ENCODE measurements at places on chromosomes 16 and 17. TPM values are rescaled to one million over a fixed set of nuclear protein-coding genes. Genes with fewer than 3 reads are reported as not detected.

The NPIPB8 gene
- total RNA-seq = 0.16 TPM

The TBC1D3I gene
- total RNA-seq = 0.80 TPM

The PRKCA gene
- total RNA-seq = 14.2 TPM

The GPR139 gene
- not detected for total RNA-seq

The MYL4 gene
- 1.1 TPM for total RNA-seq

The SLC2A4 gene
- total RNA-seq = 1.8 TPM

The KRT15 gene
- 8.5 TPM for total RNA-seq

The FAM171A2 gene
- total RNA-seq = 58.0 TPM

The SEPTIN12 gene
- total RNA-seq = 0.42 TPM

- peaks cover 31% of the 10 kb centered on the region for H3K27me3 ChIP-seq
- DNase-seq = no peak
- no peak overlapping the region for H3K4me3 ChIP-seq
Observed at GRCh38 chr16:28010671-28011070, 52.8 kb downstream of the GSG1L start.

GRCh38 chr16:84692451-84693214 lies 7.2 kb upstream of the USP10 start:
- no peaks in the 10 kb centered on the region for H3K36me3 ChIP-seq
- no peak overlapping the region for H3K4me3 ChIP-seq
- DNase-seq = no peak
- H3K27me3 ChIP-seq = no peaks in the 10 kb centered on the region
- H3K27ac ChIP-seq = peak overlapping the region; percentile 10
- H3K4me1 ChIP-seq = peaks cover 19% of the 10 kb centered on the region

DNA sequence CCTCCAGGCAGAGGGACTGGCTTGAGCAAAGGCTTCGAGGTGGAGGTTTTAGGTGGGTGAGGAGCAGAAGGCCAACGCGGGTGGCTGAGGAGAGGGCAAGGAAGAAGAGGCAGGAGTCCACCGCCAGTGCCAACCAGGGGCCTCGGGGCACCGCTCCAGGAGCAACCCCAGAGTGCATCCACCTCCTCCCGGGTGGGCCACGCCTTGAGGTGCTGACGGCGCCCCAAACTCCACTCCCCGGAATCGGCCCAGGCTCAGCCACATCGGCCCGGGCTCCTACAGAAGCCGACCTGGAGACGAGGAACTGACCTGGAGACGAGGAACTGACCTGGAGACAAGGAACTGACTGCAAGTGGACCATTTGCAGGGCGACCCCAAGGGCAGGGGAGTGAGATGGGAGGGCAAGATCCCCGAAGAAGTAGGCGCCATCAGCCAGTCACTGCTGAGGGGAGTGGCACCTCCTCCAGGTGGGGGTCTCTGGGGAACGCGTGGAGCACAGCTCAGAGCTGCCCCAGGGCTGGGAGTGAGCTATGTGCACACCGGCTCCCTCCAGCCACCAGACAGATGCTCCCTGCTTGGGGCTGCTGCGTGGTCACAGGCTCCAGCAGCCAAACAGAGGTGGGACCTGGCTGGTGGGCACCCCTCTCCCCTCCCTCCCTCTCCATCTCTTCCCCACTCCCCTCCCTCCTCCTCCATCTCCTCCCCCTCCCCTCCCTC lies 29.2 kb upstream of the CBFA2T3 start:
- no peak overlapping the region for H3K4me3 ChIP-seq
- H3K4me1 ChIP-seq = no peaks in the 10 kb centered on the region
- H3K27ac ChIP-seq = no peak overlapping the region
- peaks cover 36% of the 10 kb centered on the region for H3K27me3 ChIP-seq
- no peak for DNase-seq

DNA sequence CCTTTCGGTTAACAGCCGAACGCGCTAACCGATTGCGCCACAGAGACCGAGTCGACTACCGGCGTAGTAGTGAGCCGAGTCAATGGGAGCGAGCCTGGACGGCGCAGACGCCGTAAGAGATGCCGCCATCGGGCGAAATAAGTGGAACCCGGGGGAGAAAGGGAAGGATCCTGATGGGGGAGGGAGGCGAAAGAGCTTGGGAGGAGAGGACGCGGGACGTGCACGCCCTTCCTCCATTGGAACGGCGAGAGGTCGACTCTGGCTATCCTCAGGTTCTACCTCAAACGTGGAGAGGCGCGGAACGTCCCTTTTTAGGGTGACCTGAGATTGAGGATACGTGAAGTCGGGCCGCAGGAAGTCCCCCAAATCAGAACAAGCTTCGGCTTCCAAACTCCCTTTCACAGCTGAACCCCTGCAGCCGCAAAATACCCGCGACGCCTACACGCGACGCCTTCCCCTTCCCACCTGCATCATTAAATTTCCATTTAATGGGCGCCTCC lies 683 bp upstream of the PSMB3 start:
- H3K27me3 ChIP-seq = no peaks in the 10 kb centered on the region
- peak overlapping the region; percentile 91 for H3K4me3 ChIP-seq
- DNase-seq = peak; percentile 96
- peaks cover 32% of the 10 kb centered on the region for H3K4me1 ChIP-seq
- H3K27ac ChIP-seq = peak overlapping the region; percentile 90
- peaks cover 3% of the 10 kb centered on the region for H3K36me3 ChIP-seq

GRCh38 chr16:87431926-87432325 lies 39.8 kb downstream of the MAP1LC3B start:
- peaks cover 5% of the 10 kb centered on the region for H3K4me1 ChIP-seq
- no peak overlapping the region for H3K27ac ChIP-seq
- H3K4me3 ChIP-seq = no peak overlapping the region

DNA sequence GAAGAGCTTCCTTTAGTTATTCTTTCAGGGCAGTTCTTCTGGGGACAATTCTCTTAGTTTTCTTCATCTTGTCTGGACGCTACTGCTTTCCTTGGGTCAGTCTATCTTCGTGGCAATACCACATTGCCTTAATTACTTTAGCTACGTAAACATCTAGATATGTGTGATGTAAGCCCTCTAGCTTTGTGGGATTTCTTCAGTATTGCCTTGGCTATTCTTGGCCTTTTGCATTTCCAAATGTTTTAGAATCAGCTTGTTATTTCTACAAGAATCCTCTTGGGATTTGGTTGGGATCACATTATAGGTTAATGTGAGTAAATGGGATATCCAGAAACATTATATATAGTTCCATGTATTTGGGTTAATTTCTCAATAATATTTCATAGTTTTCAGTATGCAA lies 9.0 kb upstream of the ST6GALNAC2 start:
- no peak overlapping the region for H3K4me3 ChIP-seq
- H3K36me3 ChIP-seq = no peaks in the 10 kb centered on the region
- H3K4me1 ChIP-seq = peaks cover 3% of the 10 kb centered on the region

GRCh38 chr17:16282522-16282921 lies 65.5 kb downstream of the PIGL start:
- H3K4me3 ChIP-seq = no peak overlapping the region
- H3K27me3 ChIP-seq = no peaks in the 10 kb centered on the region
- H3K4me1 ChIP-seq = peaks cover 25% of the 10 kb centered on the region
- H3K27ac ChIP-seq = no peak overlapping the region

DNA sequence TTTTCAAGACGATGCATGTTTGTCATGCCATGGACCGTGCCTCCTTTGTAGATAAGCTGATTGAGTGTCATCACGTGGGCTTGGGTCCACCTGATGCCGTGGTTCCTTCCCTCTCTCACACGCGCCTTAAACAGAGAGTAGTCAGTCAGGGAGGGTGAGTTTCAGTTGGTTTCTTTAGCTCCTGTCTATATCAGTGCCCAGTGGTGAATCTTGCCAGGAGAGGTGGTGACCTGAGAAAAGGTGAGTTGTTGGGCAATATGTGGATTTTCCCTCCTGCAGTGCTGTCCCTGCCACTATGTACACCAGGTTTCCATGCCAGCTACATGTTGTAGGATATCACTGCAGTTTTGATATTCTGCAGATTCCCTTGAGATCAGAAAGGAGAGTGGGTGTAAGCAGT lies 129.7 kb downstream of the LAT start:
- peaks cover 16% of the 10 kb centered on the region for H3K4me1 ChIP-seq
- no peak overlapping the region for H3K27ac ChIP-seq
- no peak overlapping the region for H3K4me3 ChIP-seq
- peaks cover 12% of the 10 kb centered on the region for H3K27me3 ChIP-seq

DNA sequence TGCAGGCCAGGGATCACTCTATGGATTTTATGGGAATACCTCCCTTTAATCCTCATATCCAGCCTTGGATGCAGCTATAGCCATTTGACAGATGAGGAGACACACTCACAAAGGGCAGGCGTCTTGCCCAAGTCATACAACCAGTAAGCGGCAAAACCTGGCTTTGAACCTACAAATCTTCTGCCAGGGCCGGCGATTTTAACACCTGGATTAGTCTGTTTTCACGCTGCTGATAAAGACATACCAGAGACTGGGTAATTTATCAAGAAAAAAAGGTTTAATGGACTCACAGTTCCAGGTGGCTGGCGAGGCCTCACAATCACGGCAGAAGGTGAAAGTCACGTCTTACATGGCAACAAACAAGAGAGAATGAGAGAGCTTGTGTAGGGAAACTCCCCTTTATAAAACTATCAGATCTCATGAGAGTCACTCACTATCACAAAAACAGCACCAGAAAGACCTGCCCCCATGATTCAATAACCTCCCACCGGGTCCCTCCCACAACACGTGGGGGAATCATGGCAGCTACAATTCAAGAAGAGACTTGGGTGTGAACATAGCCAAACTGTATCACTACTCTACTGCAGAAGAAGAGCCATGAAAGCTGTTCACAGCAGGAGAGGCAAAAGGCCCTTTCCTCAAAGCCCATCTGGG lies 67.5 kb downstream of the XYLT1 start:
- no peak overlapping the region for H3K27ac ChIP-seq
- no peaks in the 10 kb centered on the region for H3K27me3 ChIP-seq
- peaks cover 2% of the 10 kb centered on the region for H3K36me3 ChIP-seq
- H3K4me3 ChIP-seq = no peak overlapping the region
- DNase-seq = no peak

DNA sequence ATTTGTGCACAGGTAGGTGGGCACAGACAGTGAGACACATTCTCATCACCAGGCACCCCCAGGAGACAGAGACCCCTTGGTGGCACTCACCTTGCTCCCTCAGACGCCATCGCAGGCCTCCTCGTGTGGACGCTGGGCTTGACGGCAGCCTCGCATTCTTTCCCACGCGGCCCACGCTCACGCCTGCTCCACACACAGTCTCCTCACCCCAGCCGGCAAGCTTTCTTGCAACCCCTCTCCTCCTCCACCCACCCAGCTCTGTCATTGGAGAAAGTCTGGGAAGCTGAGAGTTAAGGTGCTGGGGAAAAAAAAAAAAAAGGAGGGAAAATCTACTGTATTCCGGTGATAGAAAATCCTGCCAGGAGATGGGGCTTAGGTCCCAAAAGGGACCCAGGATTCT lies 14.8 kb downstream of the SGCA start:
- peaks cover 49% of the 10 kb centered on the region for H3K4me1 ChIP-seq
- peak overlapping the region; percentile 60 for H3K27ac ChIP-seq
- peaks cover 6% of the 10 kb centered on the region for H3K36me3 ChIP-seq
- no peaks in the 10 kb centered on the region for H3K27me3 ChIP-seq
- H3K4me3 ChIP-seq = no peak overlapping the region

GRCh38 chr17:50379351-50380132 lies 6.5 kb downstream of the EME1 start:
- no peak overlapping the region for H3K4me3 ChIP-seq
- no peak overlapping the region for H3K27ac ChIP-seq
- H3K27me3 ChIP-seq = no peaks in the 10 kb centered on the region
- no peak for DNase-seq
- peaks cover 20% of the 10 kb centered on the region for H3K36me3 ChIP-seq

GRCh38 chr17:21127509-21128077 lies 829 bp downstream of the DHRS7B start:
- no peaks in the 10 kb centered on the region for H3K36me3 ChIP-seq
- peaks cover 19% of the 10 kb centered on the region for H3K27me3 ChIP-seq
- peak overlapping the region; percentile 96 for H3K27ac ChIP-seq

- no peak overlapping the region for H3K4me3 ChIP-seq
- DNase-seq = no peak
- peaks cover 8% of the 10 kb centered on the region for H3K36me3 ChIP-seq
- H3K4me1 ChIP-seq = peaks cover 2% of the 10 kb centered on the region
Observed at GRCh38 chr16:3474136-3474779, 21.0 kb downstream of the C16orf90 start.

GRCh38 chr17:12429116-12429515 lies 236.6 kb upstream of the MYOCD start:
- H3K4me3 ChIP-seq = no peak overlapping the region
- H3K36me3 ChIP-seq = no peaks in the 10 kb centered on the region
- H3K27me3 ChIP-seq = no peaks in the 10 kb centered on the region
- peaks cover 3% of the 10 kb centered on the region for H3K4me1 ChIP-seq
- no peak overlapping the region for H3K27ac ChIP-seq

DNA sequence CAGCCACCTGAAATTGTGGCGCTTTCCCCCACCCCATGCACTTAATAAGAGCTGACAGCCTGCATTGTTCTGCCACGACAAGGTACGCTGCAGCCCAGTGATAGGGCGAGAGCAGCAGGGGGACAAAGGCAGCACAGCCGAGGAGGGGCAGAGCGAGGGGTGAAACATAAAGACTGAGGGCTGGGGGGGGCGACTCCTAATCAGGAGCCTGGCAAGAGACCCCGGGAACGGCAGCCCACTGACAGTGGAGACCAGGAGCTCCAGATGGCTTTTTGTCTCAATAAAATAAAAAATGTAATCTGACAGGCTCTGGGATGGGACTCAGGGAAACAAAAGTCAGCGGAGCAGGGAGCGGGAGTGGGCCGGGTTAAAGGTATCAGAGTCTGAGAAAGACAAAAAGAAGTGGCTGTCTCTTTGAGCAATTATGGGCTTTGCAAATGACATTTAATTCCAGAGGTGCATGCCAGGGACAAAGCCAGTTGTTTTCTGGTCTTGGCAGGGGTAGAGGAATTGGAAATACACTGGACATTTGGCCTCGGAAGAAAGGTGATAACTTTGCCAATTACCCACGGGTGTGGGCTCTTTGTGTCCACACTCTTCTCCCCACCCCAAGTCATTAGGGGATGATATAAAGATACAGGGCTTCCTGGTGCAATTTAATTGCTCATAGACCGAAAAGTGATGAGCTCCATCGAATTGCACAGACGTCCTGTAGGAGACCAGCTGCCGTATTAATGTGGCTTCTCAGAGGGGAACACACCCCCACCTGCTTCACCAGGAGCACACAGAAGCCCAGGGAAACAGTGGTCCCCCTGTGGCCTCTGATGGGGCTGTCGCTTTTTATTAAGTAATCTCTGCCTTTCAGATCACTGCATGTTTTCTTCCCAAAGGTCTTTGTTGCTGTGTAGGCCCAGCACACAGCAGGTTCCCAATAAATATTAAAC lies 17.6 kb upstream of the CCDC182 start:
- no peak overlapping the region for H3K4me3 ChIP-seq
- no peak overlapping the region for H3K27ac ChIP-seq
- DNase-seq = no peak
- H3K27me3 ChIP-seq = peaks cover 10% of the 10 kb centered on the region
- no peaks in the 10 kb centered on the region for H3K36me3 ChIP-seq

- H3K27me3 ChIP-seq = peaks cover 84% of the 10 kb centered on the region
- peak overlapping the region; percentile 69 for H3K4me3 ChIP-seq
- no peak overlapping the region for H3K27ac ChIP-seq
- DNase-seq = no peak
Observed at GRCh38 chr17:2023692-2024571, 1.2 kb downstream of the RTN4RL1 start.

Data from mesothelial cell of epicardium (in vitro differentiated cells).